ENCODE measurements at places on chromosomes 12 and 14.

- DNase-seq, result no peak
Observed at GRCh38 chr14:87097015-87097414, 896.0 kb downstream of the GALC start.

- DNase-seq, result no peak
Observed at GRCh38 chr12:4762773-4763172, 42.6 kb downstream of the GALNT8 start.

DNA sequence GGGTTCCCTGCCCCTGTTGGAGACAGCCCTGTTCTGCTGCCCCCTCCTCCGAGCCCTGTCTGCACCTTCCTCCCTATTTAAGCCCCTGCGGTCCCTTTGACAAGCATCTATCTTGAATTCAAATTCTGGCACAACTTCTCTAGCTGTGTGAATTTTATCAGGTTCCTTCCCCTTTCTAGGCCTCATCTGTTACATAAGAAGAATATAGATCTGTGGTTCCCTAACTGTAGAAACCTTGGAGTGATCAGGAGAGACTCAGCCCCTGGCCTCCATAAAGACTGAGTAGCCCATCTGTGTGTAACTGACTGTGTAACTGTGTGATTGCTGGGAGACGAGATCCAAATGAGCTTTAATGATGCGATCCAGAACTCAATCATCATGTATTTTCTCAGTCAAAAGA lies 13.0 kb upstream of the RACGAP1 start:
- no peak for DNase-seq

GRCh38 chr12:93381161-93381975 lies 3.6 kb downstream of the NUDT4 start:
- DNase-seq, result peak; percentile 22

DNA sequence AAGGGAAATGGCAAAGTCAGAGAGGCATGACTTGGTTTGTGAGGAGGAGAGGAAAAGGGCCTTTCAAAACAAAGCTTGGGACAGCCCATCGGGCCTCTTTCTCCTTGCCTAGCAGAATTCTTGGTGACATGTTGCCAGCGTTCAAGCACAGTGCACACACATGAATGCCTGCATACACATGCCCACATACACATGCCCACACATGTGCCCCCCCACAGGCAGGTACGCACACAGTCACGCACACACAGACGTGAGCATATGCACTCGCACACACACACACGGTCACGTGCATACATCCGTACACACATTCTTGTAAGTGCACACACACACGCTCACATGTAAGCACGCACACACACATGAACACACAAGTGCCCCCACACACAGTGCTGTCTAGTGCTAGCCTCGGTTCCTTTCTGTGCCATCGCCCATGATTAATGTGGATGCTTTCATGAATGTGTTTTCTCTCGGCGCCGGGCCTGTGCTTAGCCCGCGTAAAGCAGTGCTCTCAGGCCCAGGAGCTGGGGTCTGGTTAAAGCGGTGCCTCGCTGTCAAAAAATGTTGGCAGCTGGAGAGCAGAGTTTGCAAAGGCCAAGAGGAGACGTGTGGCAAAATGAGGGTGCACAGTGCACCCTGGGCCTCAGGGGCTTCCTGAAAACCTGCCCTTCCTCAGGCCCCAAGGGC lies 328.8 kb upstream of the DIO3 start:
- no peak for DNase-seq

GRCh38 chr14:35333264-35333730 lies 41.1 kb downstream of the PSMA6 start:
- DNase-seq, result no peak

- DNase-seq, result no peak
Observed at GRCh38 chr12:94676922-94677321, 26.6 kb upstream of the TMCC3 start.

DNA sequence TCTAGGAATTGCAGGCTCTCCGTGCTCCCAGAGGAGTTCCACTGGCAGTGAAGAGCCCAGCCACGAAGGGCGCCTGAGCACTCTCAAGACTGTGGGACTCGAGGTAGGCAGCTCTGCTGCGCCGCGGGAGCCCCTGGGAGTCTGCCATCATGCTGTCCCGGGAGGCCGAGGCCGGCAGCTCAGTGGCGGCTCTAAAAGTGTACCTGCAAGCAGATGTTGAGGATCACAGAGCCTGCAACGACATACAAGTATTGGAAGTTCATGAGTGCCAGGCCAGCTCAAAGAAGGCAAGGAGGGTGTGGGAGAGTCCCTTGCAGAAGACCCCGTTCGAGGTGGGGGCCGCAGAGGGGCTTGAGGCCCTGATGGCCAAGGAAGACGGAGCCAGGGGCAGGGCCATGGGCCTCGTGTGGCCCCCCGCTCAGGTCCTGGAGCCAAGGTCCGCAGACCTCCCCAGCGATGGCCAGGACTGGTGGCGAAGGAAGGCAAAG lies 62.7 kb downstream of the MUCL1 start:
- no peak for DNase-seq

DNA sequence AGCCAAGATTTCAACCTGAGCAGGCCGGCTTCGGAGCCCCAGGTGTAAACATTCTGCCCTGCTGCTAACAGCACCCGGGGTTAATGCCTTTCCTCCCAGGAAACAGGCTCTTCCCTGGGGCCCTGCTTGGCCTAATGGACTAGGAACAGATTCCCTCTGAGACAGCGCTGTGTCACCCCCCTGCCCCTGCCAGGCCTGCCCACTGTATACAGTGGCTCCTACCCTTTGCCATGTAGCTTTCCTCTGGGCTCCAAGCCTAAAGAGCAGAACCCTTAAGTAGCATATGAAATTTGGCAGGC lies 28.3 kb upstream of the BCDIN3D start:
- no peak for DNase-seq

GRCh38 chr12:9319044-9319841 lies 111.0 kb upstream of the PZP start:
- no peak for DNase-seq

GRCh38 chr12:116537101-116537904 lies 21.9 kb upstream of the MAP1LC3B2 start:
- no peak for DNase-seq

- peak; percentile 93 for DNase-seq
Observed at GRCh38 chr12:88580051-88580871, at the start of gene KITLG. Gene KITLG (minus strand): TSS chr12:88580471. CDS start chr12:88580278, 193 bp downstream.

DNA sequence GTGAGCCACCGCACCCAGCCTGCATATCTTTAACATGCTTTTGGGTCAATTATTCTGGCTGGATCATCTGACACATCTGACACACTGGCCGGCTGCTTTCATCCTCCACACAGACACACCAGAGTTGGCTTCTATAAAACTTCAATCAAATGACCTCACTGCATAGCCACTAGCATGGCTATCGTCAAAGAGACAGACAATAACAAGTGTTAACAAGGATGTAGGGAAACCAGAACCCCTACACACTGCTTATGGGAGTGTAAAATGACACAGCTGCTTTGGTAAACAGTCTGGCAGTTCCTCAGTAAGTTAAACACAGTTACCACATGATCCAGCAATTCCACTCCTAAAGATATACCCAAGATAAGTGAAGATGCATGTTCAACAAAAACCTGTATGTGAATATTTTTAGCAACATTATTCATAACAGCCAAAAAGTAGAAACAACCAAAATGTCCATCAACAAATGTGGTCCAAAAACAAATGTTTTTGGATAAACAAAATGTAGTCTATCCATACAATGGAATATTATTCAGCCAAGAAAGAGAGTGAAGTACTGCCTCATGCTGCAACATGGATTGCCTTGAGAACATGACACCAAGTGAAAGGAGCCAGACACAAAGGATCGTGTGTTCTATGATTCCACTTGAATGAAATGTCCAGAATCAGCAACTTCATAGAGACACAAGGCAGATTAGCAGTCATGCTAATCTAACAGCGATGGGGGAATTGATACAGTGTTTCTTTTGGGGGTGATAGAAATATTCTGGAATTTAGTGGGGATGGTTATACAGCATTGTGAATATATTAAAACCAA lies 10.1 kb downstream of the KDM2B start:
- no peak for DNase-seq

- DNase-seq, result peak; percentile 70
Observed at GRCh38 chr12:53099071-53099882, 1.8 kb downstream of the IGFBP6 start.

DNA sequence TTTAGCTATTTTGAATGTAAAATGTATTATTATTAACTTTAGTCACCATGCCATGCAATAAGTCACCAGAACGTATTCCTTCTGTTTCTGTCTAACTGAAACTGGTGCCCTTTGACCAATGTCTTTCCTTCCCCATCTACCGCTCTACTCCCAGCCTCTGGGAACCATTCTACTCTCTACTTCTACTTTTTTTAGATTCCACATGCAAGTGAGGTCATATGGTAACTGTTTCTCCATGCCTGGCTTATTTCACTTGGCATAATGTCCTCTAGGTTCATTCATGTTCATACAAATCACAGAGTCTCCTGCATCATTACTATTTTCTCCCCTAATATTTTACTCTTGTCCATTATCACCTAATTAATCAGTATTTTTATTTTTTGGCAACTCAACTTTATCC lies 160.1 kb downstream of the TMX1 start:
- DNase-seq, result no peak

DNA sequence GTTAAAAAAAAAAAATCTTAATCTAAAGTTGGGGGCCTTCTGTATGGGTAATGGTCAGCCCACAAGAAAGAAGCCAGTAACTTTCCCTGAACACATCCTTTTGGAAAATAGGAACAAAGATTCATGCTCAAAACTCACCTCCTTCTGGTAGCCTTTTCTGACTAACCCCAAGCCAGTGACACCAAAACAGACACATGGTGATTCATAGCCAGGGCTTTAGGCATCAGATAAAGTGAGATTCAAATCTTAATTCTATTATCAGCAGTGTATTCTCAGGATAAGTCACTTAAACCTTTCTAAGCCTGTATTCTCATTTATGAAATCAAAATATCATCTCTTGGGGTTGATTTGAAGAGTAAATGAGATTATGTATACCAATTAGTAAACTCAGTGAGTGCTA lies 4.9 kb downstream of the ATP5MC2 start:
- DNase-seq, result no peak

- no peak for DNase-seq
Observed at GRCh38 chr14:46368275-46368674, 283.3 kb downstream of the RPL10L start.

- no peak for DNase-seq
Observed at GRCh38 chr12:11762723-11763326, 113.4 kb downstream of the ETV6 start.

DNA sequence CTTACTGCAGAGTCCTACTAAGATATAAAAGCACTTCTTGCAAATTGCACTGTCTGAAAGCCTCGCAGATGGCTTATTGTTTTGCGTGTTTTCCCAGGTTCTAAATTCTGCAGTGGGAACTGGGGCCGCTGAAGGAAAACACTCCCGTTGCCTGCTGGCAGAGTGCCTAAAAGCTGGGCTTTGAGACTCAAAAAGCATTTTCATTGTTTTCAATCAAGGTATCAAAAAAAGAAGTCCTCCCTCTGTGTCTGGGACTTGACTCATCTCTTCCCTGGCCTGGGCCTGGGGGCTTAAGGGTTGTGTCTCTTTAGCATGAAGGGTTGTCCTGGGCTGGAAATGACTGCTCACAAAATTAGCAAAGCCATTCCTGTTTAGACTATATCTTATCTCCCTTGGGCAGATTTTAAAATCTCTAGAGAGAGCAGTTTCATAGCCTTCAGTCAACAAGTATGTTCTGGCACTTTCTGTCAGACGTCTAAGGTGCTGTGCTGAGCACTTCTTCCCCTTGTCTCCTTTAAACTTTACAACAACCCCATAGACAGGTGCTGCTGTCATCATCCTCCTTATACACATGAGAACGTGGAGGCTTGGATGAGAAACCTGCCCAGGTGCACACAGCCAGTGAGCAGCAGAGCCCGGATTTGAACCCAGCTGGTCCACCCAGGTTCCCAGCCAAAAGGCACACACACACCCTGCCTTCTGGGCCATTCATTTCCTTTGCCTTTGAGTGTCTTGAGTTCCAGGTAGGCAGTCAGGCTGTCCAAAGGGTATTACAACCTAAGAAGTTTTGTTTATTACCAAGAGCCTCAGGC lies 31.1 kb downstream of the ELK3 start:
- DNase-seq, result no peak

GRCh38 chr12:54053751-54054741 lies at the start of gene HOXC4:
Gene HOXC4 (plus strand): TSS chr12:54053835. CDS start chr12:54053923, 88 bp downstream.
- DNase-seq, result peak; percentile 8

- no peak for DNase-seq
Observed at GRCh38 chr12:2297658-2298057, 244.9 kb downstream of the CACNA1C start.

DNA sequence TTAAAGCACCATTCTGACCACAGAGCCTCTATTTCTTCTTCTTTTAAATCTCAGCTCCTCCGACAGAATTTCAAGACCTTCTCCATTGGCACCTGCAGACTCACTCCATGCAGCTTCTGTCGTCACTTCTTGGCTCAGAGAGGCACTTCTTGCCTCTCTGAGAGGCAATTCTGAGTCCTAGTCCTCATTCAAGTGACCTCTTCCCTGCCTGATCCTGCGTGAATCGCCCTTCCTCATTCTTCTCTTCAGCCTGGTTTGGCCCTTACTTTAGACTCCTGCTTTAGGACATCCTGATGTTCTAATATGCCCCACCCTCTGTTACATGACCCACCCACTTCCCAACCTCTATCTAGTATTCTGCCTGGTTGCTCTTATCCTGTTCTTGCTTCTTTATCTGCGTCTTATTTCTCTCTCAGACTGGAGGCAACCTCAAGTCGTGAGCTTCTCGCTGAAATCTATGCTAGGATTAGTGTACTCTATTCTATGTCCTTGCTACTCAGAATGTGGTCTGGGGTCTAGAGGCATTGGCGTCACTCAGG lies 55.6 kb upstream of the CISTR start:
- no peak for DNase-seq

DNA sequence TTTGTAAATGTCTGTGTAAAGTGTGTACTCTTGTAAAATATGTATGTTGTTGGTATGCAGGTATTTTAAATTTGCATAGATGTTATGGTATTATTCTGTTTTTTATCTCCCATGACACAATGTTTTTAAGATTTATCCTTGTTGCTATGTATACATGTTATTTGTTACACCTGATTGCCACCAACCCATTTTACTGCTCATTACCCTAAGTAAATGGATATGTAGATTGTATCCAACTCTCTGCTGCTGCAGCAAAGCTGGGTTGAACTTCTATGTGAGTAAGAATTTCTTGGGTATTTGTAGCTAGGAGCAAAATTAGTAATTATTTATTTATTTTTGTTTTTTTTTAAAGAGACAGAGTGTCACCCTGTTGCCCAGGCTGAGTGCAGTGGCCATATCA lies 6.2 kb downstream of the APAF1 start:
- no peak for DNase-seq

DNA sequence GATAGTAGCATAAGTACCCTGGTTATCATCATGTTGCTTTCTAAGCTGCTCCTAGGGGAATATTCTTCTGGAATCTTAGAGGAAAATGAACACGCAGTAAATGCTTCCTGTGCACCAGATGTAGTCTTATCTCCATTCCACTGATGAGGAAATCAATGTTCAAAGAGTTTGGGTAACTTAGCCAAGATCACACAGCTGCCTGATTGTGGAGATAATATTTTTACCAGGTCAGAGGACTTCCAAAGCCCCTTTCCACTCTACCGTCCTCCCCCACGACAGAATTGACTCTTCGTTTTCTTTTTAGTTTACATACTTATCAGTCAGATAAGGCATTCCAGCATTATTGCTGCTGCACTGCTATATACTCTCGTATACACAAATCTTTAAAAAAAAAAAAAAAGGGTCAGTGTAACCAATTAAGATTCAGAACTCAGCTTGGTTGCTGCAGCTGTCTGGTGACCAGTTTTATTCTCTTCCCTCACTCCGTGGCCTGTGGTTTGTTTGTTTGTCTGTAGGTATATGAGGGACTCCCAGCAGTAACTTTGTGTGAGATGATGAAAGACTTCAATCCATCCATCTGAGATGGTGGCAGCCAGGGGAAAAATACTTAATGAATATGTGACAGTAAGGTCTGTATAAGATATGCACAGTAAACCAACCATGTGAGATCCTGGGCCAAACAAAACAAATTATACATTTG lies 110.5 kb downstream of the TGFB3 start:
- no peak for DNase-seq
